NCI-H2029 treated with DMSO at 0.1 percent for 48 hours (cell line): ENCODE measurements at places on chromosomes 6 and 20.

DNA sequence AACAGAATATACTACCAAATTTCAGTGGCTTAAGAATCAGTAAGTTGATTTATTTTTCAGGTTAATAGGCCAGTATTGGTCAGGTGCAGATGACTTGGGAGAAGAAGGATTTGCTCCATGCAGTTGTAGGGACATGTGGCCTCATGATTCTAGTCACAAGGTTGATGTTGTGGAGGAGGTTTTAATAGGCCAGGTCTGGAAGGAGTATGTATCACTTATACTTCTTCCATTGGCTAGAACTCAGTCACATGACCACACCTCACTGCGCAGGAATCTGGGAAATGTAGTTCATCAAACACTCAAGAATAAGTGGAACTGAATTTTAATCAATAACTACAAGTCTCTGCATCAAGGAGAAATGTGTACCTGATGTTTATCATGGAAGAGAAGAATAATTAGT, 281.5 kb upstream of the QKI start:
- DNase-seq, result no peak

DNA sequence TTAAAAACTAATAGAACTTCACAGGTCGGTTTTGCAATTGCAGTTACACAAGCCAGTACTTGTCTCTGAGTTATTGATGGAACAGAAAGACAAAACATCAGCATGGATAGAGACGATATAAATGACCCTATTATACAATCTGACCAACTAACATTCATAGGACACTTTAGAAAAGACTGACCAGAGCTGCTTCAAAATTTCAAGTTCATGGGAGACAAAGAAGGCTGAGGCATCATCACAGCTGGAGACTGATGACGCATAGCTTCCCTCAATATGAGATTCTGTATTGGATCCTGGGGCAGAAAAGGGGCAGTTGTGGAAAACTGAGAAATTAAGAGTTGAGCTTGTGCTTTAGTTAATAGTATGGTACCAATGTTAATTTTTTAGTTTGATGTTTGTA, 174.0 kb downstream of the THBS2 start:
- DNase-seq, result no peak

- DNase-seq, result no peak
Observed at GRCh38 chr6:31676904-31677303, 4.0 kb downstream of the LY6G5C start.

- DNase-seq, result no peak
Observed at GRCh38 chr20:33110147-33110825, 30.8 kb downstream of the BPIFB4 start.

DNA sequence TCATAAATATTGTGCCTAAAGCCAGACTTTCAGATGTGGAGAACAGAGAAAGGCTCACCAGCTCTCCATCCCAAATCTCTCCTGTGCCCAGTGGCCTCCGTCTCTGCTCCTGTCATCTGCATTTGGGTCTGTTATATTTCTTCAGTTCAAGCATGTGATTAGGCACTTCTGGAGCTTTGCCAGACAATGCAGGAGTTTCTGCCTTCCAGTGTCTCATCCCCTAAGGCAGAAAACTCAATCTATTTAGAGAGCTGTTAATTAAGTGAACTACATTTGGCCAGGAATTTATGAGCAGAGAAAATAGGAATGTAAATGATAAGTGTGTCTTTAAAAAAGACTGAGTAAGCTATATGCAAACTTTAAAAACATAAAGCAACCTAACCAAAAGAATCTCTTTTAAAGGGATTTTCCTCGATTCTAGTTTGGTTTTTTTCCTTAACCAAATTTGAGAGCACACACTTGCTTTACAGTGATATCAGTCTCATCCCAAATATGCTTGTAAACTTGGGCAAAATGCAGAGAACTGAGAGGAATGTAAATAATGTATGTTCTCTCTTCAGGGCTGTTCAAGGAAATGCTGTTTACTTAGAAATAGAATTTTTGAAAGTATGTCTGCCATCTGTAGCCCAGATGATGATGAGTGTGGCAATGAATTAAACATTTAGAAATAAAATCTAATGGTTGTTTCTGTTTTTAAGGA, 113.9 kb downstream of the ELOVL4 start:
- no peak for DNase-seq

- DNase-seq, result no peak
Observed at GRCh38 chr6:46118157-46118556, 11.6 kb upstream of the ENPP4 start.

DNA sequence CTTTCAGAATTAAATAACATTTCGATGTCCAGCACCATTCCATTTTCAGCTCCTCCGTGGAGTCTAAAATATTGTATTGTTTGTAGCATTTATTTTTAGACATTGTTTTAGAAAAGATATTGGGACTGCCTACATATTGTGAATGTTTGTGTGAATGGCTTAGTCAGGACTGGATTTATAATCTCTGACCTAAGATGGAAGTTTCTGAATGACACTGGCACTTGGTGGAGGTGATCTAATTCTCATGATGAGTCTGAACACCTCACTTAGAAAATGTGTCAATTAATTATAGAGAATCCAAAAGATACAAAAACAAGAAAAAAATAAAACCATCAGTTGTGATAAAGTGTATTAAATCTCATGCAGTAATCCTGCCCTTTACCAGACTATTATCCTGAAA, 60.8 kb upstream of the HBS1L start:
- no peak for DNase-seq

DNA sequence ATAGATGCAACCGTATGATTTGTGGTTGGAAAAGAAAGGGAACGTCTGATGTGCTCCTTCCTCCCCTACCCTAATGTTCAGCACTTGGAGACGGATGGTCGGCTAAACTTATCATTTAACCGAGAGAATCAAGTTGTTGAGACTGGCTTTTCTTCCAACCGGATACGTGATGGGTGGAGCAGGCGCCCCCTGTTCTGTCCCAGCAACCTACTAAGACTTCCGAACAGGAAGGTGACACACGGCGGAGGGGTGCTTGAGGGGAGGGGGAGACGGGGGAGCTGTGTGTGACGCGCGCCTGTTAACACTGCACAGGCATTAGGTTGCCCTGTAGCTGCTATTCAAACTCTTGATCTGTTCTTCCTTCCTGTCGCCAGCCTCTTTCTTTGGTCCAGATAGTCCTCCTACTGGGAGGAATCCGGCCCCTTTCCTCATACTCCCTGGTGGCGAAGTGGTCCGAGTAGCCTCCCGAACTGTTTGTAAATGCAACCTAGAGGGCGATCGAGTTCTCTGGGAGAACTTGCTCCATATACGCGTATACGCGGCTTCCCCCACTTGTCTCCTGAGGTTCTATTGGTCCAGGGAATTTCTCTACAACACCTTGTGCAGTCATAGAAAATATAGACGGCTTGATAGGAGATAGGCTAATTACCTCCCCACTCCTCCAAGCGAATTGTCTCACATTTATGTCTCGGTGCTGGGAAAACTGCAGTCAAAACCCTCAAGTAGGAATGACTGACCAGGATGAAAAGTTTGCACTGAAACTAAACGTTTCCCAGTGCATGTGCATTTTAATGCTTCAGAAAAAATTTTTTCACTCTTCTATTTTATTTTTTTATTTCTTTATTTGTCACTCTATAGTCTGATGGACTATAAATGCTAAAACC, 126.0 kb upstream of the SLC2A12 start:
- peak; percentile 10 for DNase-seq

- DNase-seq, result no peak
Observed at GRCh38 chr6:54775576-54775975, 71.0 kb upstream of the FAM83B start.

- no peak for DNase-seq
Observed at GRCh38 chr20:1802385-1803060, 92.7 kb upstream of the SIRPA start.

DNA sequence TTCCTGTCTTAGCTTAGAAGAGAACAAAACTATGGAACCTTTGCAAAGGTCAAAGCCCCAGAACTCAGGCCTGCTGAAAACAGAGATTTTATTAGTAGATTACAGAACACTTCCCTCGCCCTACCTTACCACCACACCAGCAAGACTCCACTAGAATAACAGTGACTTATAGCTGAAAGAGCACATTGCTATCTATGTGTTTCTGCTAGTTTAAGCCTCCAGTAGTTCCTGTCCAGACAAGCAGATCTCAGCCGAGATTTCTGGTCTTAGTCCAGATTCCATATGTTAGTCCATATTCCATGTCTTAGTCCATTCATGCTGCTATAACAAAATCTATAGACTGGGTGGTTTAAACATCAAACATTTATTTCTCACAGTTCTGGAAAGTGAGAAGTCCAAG, 412.3 kb upstream of the ID4 start:
- DNase-seq, result no peak

- DNase-seq, result no peak
Observed at GRCh38 chr6:7176208-7176607, 68.4 kb downstream of the RREB1 start.

DNA sequence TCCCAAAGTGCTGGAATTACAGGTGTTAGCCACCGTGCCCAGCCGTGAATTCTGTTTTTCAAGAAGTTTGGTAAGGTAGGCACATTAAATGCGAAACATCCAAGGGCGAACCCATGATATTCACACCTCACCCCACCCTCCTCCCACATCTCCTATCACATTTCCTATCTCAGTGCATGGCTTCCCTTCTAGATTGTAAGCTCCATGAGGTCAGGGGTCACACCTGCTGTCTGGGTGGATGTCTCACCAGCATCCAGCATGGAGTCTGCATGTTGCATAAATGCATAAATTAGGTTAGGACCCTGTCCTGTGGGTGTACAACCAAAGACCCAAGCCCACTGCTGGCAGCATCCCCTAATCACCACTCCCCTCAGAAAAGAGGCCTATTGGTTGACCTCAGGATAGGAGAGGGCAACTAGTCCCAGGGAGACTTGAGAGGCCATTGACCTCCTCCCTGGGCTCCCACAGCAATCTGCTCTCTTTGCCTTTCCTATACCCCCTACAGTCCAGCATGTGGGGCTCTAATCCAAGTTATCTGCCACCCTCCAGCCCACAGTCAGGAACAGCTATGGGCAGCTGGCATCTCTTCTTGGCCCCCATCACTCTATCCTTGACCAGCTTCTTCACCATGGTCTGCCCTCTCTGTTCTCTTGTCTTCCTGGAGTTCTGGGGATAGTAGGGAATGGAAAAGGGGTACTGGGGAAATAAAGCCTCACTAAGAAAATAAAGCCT, 4.2 kb downstream of the PRRT1 start:
- no peak for DNase-seq

GRCh38 chr20:51185277-51185676, 162.4 kb upstream of the KCNG1 start:
- no peak for DNase-seq

GRCh38 chr6:64553249-64553786, 917.7 kb downstream of the PHF3 start:
- no peak for DNase-seq

- no peak for DNase-seq
Observed at GRCh38 chr6:87772597-87773530, 70.8 kb upstream of the AKIRIN2 start.

- no peak for DNase-seq
Observed at GRCh38 chr6:35086282-35086632, 54.9 kb downstream of the TCP11 start.
